ENCODE measurements at places on chromosomes 1 and 21.

- DNase-seq, result no peak
Measured at GRCh38 chr1:227884370-227885134, 63.2 kb downstream of the WNT9A start.

DNA sequence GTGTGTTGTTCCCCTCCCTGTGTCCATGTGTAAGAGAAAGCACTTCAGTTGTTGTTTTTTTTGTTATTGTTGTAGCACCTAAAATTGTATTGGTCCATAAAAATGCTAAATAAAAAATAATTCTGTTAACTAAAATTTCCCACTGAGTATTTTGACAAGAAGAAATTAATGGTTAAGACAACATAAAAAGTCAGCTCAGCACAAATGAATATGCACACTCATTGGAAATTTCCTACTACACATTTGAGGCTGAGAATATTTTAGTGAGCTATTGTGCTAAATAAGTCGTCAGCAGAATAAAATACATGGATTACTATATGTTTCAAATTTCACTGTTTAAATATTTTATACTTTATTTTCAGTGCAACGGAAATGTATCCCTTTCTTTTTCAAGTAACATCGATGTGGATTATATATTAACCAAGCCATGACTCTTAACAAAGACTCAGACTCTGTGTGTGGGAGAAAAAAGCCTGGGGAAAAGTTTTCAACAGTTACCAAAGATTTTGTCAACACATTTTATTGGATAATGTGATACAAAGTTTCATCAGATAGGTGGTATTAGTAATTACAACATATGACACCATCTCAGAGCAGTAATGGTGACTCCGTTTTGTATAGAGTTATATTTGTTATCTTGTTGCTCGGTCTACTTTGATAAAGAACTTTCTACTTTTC is 63.4 kb downstream of the LYPLAL1 start:
- DNase-seq, result no peak

GRCh38 chr1:7992885-7993284 is 31.4 kb downstream of the PARK7 start:
- no peak for DNase-seq

- no peak for DNase-seq
Measured at GRCh38 chr1:224544346-224545110, 71.6 kb upstream of the CNIH3 start.

DNA sequence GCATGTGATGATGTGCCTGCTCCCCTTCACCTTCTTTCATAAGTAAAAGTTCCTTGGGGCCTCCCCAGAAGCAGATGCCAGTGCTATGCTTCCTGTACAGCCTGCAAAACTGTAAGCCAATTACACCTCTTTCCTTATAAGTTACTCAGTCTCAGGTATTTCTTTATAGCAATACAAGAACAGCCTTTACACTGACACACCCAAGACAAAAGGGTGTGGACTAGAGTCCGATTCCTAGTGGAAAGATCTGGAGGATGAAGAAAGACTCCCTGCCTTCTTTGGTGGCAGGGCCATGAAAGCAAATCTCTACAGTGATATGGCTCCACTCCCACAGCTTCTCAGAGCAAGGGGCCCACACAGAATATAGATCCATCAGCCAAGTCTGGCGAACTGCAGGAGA is 209.7 kb upstream of the ST6GALNAC5 start:
- no peak for DNase-seq

DNA sequence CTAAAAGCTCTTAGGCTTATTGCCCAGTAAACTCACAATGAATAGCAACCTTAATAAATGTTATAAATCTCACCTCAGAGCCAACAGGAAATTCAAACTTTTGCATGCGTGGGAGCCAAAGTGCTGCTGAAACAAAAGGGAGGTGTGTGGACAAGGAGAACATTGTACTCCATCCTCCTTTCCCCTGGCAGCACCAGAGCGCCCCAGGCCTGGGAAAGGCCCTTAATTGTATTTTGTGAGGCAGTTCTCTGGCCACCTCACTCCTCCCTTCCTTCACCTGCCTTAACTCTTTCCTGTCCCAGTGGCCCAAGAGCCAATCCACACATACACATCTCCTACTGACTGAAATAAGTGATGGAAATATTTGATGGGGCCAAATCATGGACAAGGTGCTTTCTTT is 648.5 kb downstream of the LMO4 start:
- no peak for DNase-seq

DNA sequence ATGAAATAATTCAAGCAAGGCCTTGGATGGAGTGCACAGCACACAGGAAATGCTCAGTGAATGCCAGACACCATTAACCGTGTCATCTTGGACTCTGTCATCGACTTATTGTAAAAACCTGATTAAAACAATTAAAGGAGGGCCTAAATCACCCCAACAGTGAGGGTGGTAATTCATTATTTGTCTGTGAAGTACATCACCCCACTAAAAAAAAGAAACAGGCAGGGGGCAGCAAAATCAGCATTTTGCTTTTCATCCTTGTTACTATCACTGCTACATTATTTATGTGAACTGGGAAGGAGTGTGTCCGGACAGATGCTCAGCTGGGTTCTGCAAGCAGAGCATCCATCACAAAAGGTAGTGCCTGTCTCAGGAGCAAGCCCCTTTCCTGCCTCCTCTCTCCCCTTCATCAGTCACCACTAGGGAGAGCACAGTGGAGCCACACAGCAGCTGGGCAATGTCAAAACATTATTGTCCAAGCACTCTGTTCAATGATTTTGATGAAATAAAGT is 98.5 kb downstream of the RERE start:
- no peak for DNase-seq

GRCh38 chr1:178374016-178374415 is 122.7 kb downstream of the CLEC20A start:
- DNase-seq, result no peak

- DNase-seq, result no peak
Measured at GRCh38 chr1:64933296-64934070, 32.9 kb downstream of the JAK1 start.

DNA sequence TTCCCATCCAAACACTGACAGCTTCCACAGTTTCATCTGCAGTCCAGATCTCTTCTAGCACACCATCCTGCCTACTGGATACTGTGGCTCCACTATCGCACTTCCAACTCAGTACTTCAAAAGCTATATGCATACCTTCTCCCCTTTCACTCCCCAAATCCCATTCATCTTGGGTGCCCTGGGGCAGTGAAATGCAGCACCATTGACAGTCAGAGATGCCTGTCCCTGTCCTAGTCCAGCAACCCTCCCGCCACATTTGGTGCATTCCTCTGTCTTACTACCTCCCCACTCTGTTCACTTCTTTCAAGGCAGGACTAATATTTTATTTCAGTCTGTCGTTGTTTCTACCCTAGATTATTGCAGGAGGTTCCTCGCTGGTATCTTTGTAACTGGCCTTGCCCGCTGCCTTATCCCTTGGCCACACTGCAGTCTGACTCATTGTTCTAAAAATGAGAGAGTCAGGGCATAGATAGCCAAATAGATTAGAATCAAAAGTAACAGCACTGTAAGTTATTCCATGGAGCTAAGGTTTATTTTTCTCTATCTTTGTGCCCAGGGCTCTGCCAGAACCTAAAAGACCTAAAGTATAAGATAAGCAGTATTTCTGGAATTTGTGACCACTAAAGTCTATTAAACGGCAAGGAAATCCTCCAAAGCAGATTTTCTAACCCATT is 96.7 kb downstream of the ESRRG start:
- no peak for DNase-seq

GRCh38 chr1:16141573-16142336 is 14.1 kb downstream of the EPHA2 start:
- no peak for DNase-seq

GRCh38 chr1:221548942-221549341 is 192.9 kb downstream of the DUSP10 start:
- DNase-seq, result no peak

GRCh38 chr1:234610061-234610665 is at the start of gene IRF2BP2:
IRF2BP2 (minus strand) TSS chr1:234610178; CDS start chr1:234609494, 684 bp downstream.
- peak; percentile 73 for DNase-seq

Measured in activated CD4-positive, CD25-positive, alpha-beta regulatory T cell (primary cell).